HFFc6 (cell line): ENCODE measurements at places on chromosomes 16 and 17. TPM values are rescaled to one million over a fixed set of nuclear protein-coding genes. Genes with fewer than 3 reads are reported as not detected.

Gene CDH8
- not detected in 3 replicates for total RNA-seq

Gene TSNAXIP1
- total RNA-seq, result 0.23 and 0.91 TPM in 2 replicates

GRCh38 chr16:68249371-68249770 lies 4.2 kb downstream of the PLA2G15 start:
- DNase-seq, result no peak

- peak; percentile 40 for DNase-seq
Measured at GRCh38 chr16:87240211-87241136, 76.7 kb downstream of the C16orf95 start.

GRCh38 chr17:40433551-40434415 lies 9.5 kb upstream of the IGFBP4 start:
- DNase-seq, result no peak

DNA sequence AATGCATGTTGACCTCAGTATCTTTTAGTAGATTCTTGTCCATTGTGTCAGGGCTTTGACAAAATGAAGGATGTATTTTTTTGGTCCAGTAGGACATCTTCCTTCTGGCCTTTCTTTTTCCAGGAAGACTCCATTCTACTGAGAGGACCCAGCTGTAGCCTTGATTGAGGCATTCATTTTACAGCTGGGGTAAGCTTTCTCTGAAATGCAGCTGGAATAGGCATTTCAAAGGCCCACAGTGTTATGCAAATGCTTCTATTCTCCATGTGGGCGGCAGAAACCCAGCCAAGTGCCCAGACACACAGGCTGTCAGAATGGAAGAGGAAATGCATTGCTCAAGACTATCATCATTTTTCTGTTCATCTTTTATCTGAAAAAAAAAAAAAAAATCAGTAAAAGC lies 629.0 kb upstream of the CDH8 start:
- no peak for DNase-seq

DNA sequence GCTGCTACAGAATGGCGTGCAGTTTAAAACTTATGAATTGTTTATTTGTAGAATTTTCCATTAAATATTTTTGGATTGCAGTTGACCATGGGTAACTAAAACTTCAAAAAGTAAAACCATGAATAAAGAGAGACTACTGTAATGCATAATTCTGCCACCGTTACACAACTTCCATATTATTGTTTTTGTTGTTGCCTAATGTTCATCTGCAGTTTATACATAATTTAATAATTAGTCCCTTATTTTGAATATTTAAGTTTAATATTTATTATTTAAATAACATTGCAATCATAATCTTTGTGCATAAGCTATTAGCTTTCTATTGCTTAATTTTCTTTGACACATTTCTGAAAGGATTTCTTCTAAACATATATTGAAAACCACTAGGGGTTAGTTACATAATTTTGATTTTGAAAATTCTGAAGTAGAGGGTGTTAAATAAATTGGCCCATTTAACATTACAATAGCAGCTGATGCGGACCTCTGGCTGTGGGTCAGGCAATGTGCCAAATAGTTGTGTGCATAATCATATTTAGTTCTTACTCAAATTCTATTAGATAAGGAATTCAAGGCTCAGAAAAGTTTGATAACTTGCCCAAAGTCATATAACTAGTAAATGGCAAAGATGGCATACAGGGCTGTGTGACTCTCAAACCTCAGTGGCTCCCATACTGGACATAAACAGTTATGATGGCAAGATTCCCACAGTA lies 31.1 kb downstream of the PPM1E start:
- peak; percentile 50 for DNase-seq

DNA sequence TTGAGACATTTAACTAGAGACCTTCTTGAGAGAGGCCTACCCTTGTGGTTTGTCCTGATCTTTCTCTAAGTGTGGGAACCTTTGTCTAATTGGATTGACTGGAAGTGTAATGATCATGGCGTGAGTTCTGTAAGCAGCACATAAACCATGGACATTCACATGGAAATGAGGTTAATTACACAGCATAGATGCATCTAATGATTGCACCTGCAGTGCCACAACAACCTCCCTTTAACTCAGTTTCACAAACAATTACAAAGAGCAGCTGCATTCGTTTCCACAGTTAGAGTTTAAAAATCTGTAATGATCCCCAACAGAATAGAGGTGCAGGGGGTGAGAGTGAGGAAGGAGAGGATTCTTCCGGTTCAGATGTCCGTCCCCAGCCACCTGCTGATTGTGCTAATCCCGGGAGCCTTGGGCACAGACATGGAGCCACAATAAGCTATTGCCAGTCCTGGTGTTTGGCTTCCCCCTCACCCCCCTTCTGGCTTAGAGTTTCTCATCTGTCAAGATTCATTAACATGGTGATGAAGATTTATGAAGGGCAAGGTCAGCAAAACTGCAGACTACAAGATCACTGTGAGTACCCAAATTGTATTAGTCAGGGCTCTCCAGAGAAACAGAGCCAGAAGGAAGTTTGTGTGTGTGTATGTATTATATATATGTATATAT lies 659.2 kb upstream of the SOX9 start:
- no peak for DNase-seq

Gene AOC3
- 0.17 TPM in 1 of 3 replicates, not detected in the others for total RNA-seq

GRCh38 chr16:73196670-73197069 lies 148.7 kb upstream of the ZFHX3 start:
- DNase-seq, result peak; percentile 35

Gene CIAO2B
- 98.6 to 108 TPM (median 98.9 TPM) in 3 replicates for total RNA-seq

DNA sequence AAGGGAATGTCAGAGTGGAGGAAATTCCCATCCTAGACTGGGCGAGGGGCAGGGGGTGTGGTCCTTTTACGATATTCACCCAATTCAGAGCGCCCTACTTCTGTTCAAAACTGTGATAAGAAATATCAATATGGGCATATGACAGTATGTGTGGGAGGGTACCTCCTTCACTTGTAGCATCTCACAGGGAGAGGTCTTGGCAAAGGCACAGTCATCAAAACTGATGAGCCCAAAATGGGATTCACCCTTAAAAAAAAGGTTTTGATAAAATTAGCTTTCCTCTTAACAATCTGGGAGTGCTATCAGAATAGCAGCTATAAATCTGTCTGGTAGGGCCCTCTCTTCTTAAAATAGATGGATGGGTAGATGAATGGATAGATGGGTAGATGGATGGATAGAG lies 967.8 kb upstream of the RBFOX1 start:
- no peak for DNase-seq

DNA sequence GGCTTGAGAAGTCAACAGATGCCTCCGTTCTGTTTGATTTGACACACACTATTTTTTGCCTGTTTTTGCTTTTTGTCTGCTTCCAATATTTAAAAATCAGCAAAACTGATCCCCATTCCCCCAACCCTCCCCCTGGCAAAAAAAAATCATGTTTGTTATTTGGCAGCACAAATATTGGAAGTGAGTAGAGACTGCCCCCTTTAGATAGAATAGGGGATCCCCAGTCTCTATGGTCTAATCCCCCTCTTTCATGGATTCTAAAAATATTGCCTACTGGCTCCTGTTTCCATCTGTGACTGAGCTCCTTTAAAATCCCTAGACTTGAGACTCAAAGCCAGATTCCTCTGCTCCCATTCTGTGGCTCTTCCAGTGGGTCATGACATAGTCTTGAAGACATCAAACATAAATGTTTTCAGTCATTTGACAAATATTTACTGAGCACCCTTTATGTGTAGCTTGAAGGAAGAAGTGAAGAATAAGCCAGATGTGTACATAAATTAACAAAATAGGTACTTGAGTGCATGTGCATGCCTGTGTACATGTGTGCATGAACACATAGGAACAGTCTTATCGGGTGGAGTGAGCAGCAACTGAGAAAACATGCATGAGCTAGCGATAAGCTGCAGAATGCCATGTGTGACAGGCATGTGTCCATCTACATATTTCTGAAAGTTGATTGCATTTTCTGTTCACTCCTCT lies 101.2 kb downstream of the SALL1 start:
- no peak for DNase-seq

Gene METTL22
- 33.9 to 40.1 TPM (median 34.7 TPM) in 3 replicates for total RNA-seq

DNA sequence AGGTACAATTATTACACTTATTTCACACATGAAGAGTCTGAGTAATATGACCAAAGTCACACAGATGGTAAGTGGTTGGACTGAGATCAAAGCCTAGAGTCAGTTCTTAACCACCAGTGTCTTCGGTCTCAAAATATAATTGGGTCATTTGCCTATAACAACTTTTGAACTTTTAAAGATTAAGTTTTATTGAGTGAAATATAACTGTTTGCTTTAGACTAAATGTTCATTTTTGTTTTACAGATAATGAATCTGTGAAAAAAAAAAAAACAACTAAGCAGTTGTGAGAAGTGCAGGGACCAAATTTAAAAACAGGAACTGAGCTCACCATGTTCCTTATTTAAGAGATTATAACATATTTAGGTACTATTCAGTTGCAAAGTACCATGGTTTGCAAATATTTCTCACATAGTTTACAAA lies 150.1 kb downstream of the ITFG1 start:
- no peak for DNase-seq

GRCh38 chr17:57357830-57358430 lies 101.6 kb downstream of the MSI2 start:
- DNase-seq, result no peak

Gene STH
- not detected in 2 replicates for total RNA-seq

GRCh38 chr17:77771145-77771544 lies 187.4 kb upstream of the TNRC6C start:
- no peak for DNase-seq

Gene MYH1
- total RNA-seq, result not detected in 2 replicates

DNA sequence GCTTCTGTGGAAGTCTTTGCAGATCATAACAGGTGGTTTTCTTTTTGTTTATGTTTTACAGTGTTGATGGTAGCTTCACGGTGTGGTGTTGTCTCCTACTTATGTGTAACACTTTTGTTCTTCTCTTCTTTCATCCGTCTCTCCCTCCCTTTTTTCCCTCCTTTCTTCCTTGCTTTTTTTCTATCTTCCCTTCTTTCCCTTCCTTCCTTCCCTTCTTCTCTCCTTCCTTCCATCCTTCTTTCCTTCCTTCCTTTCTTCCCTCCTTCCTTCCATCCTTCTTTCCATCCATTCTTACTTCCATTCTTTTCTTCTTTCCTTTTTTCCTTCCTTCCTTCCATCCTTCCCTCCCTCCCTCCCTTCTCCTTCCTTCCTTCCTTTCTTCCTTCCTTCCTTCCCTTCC lies 31.4 kb downstream of the IRX5 start:
- no peak for DNase-seq

- peak; percentile 83 for DNase-seq
Measured at GRCh38 chr16:2482708-2483534, 8.0 kb downstream of the TBC1D24 start.
